ENCODE measurements at places on chromosomes 6 and 20.

DNA sequence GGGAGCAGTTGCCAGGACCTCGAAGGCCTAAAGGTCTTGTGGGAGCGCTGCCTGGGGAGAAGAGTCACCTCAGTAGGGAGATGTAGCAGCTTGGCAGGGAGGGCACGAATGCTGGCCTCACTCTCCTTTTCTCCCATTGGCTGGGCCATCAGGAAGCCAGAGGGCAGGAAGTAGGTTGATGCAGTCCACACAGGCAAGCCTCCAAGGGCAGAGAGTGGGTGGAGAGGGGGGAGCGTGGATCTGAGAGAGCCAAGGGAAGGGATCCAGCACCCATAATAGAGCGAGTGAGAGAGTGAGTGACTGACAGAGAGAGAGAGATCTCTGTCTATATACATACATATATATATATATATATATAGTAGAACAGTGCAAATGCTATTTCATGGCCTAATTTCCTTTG lies 215.3 kb upstream of the LRFN2 start:
- DNase-seq = no peak

- DNase-seq = no peak
Measured at GRCh38 chr20:14142964-14143627, 147.8 kb downstream of the MACROD2 start.

GRCh38 chr6:75128878-75129570 lies 76.8 kb downstream of the COL12A1 start:
- no peak for DNase-seq

- no peak for DNase-seq
Measured at GRCh38 chr6:56386717-56387116, 139.3 kb upstream of the COL21A1 start.

DNA sequence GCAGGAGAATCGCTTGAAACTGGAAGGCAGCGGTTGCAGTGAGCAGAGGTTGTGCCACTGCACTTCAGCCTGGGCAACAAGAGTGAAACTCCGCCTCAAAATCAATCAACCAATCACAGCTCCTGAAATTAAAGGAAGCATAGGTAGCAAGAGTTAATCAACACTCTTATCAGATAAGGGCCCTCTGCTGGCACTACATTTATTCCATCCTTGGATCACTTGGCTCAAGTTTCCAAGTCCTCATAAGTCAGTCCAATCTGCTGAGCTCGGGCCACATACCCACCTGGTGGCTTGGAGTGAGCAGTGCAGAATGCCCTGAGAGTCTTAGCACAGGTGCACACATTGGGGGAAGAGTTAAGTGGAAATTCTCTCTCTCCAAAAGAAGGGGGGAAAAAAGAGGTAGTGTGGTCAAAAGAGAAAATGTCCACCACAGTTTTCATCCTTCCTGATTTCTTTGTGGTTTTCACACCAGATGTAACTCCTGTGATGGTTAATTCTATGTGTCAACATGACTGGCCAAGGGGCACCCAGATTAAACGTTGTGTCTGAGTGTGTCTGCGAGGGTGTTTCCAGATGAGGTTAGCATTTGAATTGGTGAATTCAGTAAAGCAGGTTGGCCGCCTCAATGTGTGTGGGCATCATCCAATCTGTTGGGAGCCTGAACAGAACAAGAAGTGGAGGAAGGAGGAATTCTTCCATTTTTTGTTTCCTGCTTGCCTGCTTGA lies 14.2 kb upstream of the FAM8A1 start:
- DNase-seq = no peak

GRCh38 chr20:46398963-46399362 lies 7.5 kb downstream of the ELMO2 start:
- no peak for DNase-seq

- peak; percentile 58 for DNase-seq
Measured at GRCh38 chr6:148747471-148748165, 788 bp downstream of the UST start.

- no peak for DNase-seq
Measured at GRCh38 chr20:58892932-58893224, 40.4 kb downstream of the GNAS start.

- no peak for DNase-seq
Measured at GRCh38 chr6:111207141-111207858, 120.0 kb downstream of the SLC16A10 start.

DNA sequence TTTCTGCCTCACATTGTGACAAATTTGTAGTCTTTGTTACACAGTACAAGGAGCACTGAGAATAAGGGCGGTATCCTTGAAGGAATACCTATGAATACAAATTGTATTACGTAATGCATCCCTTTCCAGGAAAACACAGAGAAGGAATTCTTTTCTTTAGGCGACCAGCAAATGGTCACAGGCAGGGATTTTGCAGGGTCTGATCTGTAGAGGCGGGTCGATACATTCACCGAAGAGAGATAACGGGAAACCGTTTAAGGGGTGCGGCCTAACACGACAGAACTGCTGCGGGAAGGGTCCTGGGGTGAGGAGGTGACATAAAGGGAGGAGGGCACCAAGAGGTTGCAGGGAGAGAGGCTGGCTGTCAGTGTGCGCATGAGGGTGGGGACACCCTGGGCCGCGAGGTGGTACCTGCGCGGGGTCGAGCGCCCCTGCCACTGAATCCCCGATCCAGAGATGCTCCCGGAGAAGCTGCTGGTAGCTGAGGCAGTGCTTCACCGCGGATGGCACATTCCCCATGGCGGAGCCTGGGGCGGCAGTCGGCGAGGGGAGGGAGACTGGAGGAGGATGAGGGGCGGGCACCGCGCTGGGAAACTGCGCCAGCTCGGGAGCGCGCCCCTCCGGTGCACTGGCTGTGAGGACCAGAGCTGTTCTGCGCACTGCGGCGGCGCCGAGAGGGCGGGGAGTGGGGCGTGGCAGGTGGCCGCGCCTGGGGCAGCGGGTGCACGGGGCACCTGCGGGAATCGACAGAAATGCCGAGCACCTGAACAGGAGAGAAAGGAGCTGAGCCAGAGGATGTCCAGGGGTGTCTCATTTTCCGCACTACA lies at the start of gene HMGCLL1:
TSS of gene HMGCLL1 (minus strand) at position 656 of the 827 bp plus-strand sequence. CDS start at position 519, 137 bp downstream.
- DNase-seq = peak; percentile 42

- no peak for DNase-seq
Measured at GRCh38 chr20:61835301-61835700, 230.4 kb downstream of the TAF4 start.

GRCh38 chr6:13406781-13407180 lies 78.4 kb upstream of the TBC1D7 start:
- no peak for DNase-seq

- DNase-seq = no peak
Measured at GRCh38 chr6:150697515-150697914, 97.8 kb downstream of the PLEKHG1 start.

- DNase-seq = peak; percentile 70
Measured at GRCh38 chr6:17032988-17033634, 68.7 kb upstream of the STMND1 start.

- DNase-seq = peak; percentile 56
Measured at GRCh38 chr6:72182337-72183246, 296.2 kb downstream of the RIMS1 start.

GRCh38 chr6:5464099-5464885 lies 203.0 kb downstream of the FARS2 start:
- DNase-seq = no peak

GRCh38 chr6:5172041-5172653 lies 87.0 kb downstream of the PPP1R3G start:
- DNase-seq = no peak

GRCh38 chr6:170344631-170345576 lies 38.3 kb downstream of the FAM120B start:
- no peak for DNase-seq

DNA sequence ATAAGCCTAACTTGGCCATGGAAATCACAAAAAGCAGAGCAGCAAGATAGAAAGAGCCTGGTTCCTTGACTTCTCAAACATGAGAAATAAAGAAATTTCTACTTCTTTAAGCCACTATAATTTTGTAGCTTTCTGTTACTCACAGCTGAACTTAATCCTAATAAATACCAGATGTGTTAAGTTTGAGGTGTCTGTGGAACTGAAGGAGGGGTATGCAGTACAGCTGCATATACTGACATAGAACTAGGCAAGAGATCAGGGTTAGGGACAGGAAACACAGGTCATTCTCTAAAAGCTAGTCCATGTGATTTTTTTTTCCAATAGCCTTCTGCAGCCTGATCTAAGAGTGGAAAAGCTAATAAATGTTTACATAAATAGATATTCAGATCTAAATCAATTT lies 123.9 kb downstream of the COL12A1 start:
- DNase-seq = no peak

- peak; percentile 25 for DNase-seq
Measured at GRCh38 chr20:41380551-41381193, 14.1 kb upstream of the EMILIN3 start.

GRCh38 chr6:2990932-2991506 lies 8.7 kb upstream of the NQO2 start:
- DNase-seq = no peak

- DNase-seq = no peak
Measured at GRCh38 chr6:20644667-20645370, 110.6 kb downstream of the CDKAL1 start.

GRCh38 chr6:35288834-35289233 lies 8.8 kb upstream of the DEF6 start:
- no peak for DNase-seq

GRCh38 chr6:34909320-34909883 lies 20.3 kb downstream of the ANKS1A start:
- no peak for DNase-seq

GRCh38 chr6:141229296-141229695 lies 903.4 kb upstream of the GJE1 start:
- no peak for DNase-seq

Data from mucosa of descending colon (tissue), 3 donors.